K562 (cell line): ENCODE measurements at places on chromosomes 11 and 22.

DNA sequence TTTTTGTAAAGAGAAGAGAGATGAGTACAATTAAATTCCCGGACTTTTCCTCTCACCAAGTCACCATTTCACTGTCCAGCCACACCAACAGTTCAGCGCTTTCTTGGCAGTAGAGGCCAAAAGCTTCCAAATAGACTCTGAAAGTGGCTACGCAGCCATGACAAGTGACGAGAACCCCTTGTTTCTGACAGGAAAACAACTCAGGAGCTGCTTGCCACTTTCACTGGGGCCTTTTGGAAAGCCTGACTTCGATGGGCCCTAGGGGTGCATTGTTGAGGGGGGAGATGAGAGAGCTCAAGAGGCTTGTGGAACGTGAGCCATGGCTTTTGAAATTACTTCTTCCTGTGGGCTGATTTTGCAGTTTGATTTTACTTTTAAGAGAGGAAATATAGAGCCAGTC, 422.1 kb upstream of the FAT3 start:
- DNase-seq: no peak
- H3K27me3 ChIP-seq: no peaks in the 10 kb centered on the region
- H3K36me3 ChIP-seq: no peaks in the 10 kb centered on the region
- no peak overlapping the region for H3K4me3 ChIP-seq
- peaks cover 4% of the 10 kb centered on the region; the same call in 1 of the 2 replicates for H3K4me1 ChIP-seq

- H3K4me3 ChIP-seq: no peak overlapping the region
- H3K36me3 ChIP-seq: no peaks in the 10 kb centered on the region
- no peak overlapping the region for H3K27ac ChIP-seq
Measured at GRCh38 chr22:25697181-25697664, 44.8 kb upstream of the MYO18B start.

GRCh38 chr22:34849965-34850364, 216.0 kb upstream of the ISX start:
- no peak overlapping the region for H3K4me3 ChIP-seq
- H3K36me3 ChIP-seq: no peaks in the 10 kb centered on the region
- DNase-seq: no peak
- H3K27ac ChIP-seq: no peak overlapping the region

DNA sequence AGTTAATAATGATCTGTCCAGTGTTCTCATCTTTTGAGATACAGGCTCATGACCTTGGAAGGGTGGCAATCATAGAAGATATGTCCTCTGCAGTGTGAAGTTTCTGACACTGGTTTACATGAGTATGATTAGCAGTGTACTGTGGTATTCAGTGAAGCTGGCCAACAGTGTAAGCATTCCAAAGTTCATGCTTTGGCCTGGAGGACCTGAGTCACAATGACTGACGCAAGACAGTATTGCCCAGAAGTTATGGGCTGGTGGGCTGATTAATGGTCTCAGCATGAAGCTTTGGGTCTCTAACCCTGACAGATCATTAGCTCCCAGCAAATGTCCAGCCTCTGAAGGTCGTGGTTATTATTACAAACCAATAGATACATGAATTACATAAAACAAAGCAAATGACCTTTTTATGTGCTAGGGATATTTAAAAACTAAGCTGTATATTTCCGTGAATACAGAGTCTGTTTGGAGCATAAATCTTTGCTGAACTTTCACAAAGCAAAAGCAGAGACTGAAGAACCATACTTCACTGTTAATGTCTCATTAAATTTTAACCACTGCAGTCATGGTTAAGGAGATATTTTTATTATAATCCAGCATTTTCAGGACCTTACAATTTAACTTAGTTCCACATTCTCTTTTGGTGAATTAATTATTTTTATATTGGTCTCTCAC, 28.3 kb upstream of the USP47 start:
- no peaks in the 10 kb centered on the region for H3K27me3 ChIP-seq
- H3K4me3 ChIP-seq: no peak overlapping the region
- no peak for DNase-seq
- H3K27ac ChIP-seq: peak overlapping the region; percentile 23; the same call in 1 of the 3 replicates
- peaks cover 8% of the 10 kb centered on the region for H3K4me1 ChIP-seq

DNA sequence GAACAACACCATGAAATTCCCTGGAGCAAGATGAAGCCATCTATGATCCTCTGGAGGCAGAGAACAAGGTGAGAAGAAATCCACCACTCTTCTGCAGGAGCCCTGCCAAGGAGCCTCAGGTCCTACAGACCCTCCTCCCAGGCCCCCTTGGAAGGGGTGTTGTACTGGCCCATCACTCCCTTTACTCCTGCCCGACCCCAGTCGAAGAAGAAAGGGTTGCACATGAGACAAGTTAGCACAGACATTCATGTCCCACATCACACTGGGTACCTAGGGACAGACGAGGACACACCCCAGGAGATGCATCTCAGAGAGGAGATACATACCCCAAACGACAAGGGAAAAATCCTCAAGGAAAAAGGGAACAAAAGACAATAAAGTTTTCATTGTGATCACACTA, 82.8 kb upstream of the NARS2 start:
- no peak overlapping the region for H3K4me3 ChIP-seq
- H3K36me3 ChIP-seq: no peaks in the 10 kb centered on the region
- no peak overlapping the region for H3K27ac ChIP-seq
- H3K27me3 ChIP-seq: peaks cover 5% of the 10 kb centered on the region; the same call in 1 of the 3 replicates
- no peak for DNase-seq

- H3K4me1 ChIP-seq: peaks cover 9% of the 10 kb centered on the region; the same call in 1 of the 2 replicates
- H3K27ac ChIP-seq: no peak overlapping the region
- peak; percentile 66 for DNase-seq
- no peaks in the 10 kb centered on the region for H3K27me3 ChIP-seq
- H3K36me3 ChIP-seq: peaks cover 25% of the 10 kb centered on the region; the same call in 2 of the 3 replicates
Measured at GRCh38 chr22:35231585-35232084, 25.7 kb upstream of the HMGXB4 start.

GRCh38 chr11:121482231-121483129, 29.7 kb upstream of the SORL1-AS1 start:
- no peak for DNase-seq
- no peaks in the 10 kb centered on the region for H3K27me3 ChIP-seq
- no peaks in the 10 kb centered on the region for H3K36me3 ChIP-seq
- no peaks in the 10 kb centered on the region for H3K4me1 ChIP-seq

- H3K36me3 ChIP-seq: peaks cover 13% of the 10 kb centered on the region; the same call in 1 of the 3 replicates
- peak; percentile 17 for DNase-seq
- peaks cover 4% of the 10 kb centered on the region; the same call in 2 of the 3 replicates for H3K4me1 ChIP-seq
- H3K4me3 ChIP-seq: peak overlapping the region; percentile 62
- peak overlapping the region; percentile 86 for H3K27ac ChIP-seq
Measured at GRCh38 chr22:38756711-38757463, 1.1 kb upstream of the SUN2 start.

DNA sequence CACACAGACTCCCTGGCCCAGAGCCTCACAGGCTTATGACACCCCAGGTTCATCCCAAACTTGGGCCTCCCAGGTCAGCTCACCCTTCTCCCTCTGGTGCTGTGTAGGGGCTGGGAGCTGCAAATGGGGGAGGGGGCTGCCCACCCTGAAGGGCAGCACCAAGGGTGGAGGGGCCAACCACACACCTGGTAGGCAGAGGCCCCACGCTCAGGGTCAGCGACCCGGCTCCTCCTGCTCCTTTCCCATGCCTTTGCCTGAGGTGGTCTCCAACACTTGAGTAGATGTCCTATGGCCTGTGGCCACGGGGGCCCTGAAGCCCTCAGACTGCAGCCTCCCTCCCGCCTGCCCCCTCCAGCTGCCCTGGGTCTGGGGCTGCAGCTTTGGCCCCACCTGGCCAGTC, 3.4 kb downstream of the DGCR6 start:
- H3K27me3 ChIP-seq: no peaks in the 10 kb centered on the region
- DNase-seq: no peak
- no peak overlapping the region for H3K4me3 ChIP-seq

GRCh38 chr22:17260950-17261349, 41.7 kb upstream of the ADA2 start:
- peaks cover 32% of the 10 kb centered on the region for H3K27me3 ChIP-seq
- no peaks in the 10 kb centered on the region for H3K4me1 ChIP-seq
- H3K27ac ChIP-seq: no peak overlapping the region
- H3K4me3 ChIP-seq: no peak overlapping the region
- DNase-seq: no peak
